Activated CD8-positive, alpha-beta memory T cell treated with anti-CD3 and anti-CD28 coated beads for 4 hours (primary cell): ENCODE measurements at places on chromosomes 13 and 19.

GRCh38 chr13:93521307-93521706 lies 294.7 kb downstream of the GPC6 start:
- DNase-seq, result no peak

GRCh38 chr19:13329766-13330165 lies 176.5 kb downstream of the CACNA1A start:
- DNase-seq, result no peak

DNA sequence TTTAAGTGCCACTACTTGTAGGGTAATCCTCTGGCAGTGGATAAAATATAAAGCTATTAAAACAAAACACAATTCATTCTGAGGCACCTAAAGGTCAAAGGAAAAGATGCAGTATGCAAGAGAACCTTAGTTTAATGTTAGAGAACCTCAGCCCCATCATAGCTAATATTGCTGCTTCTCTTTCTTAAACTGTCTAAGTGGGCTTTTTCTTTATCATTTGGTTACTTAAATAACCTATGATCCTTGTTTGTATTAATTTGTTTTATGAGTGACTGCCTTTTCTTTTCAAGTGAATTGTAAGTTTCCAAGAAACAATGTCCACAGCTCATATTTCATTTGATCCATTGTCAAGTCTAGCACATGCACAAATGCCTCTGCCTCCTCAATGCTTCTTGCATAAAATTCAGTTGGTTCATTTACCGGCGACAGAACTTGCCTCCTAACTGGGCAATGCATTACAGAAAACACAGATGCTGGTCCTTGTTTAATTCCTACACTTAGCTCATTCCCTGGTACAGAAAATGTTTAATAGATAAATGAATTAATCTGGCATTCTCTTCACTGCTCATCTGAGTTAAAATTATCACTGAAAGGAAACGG lies 1049.8 kb downstream of the OLFM4 start:
- DNase-seq, result no peak

- DNase-seq, result no peak
Measured at GRCh38 chr13:37526710-37527473, 71.7 kb downstream of the POSTN start.

GRCh38 chr13:23771552-23771951 lies 117.6 kb downstream of the MIPEP start:
- no peak for DNase-seq

DNA sequence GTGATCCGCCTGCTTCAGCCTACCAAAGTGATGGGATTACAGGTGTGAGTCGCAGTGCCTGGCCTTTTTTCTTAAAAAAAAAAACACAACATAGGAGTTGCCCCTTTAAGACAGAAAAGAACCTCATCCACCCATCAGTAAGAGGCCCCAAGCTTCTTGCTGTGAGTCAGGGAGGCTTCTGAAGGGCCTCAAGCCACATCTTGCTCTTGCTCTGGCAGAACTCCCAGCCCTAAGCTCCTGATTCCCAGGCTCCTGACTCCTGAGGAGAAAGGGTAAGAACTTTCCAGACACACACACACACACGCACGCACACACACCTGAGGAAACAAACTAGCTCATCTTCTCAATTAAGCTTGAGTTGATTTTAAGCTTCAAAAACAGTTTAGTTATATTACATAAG lies 6.9 kb downstream of the ETFB start:
- no peak for DNase-seq

DNA sequence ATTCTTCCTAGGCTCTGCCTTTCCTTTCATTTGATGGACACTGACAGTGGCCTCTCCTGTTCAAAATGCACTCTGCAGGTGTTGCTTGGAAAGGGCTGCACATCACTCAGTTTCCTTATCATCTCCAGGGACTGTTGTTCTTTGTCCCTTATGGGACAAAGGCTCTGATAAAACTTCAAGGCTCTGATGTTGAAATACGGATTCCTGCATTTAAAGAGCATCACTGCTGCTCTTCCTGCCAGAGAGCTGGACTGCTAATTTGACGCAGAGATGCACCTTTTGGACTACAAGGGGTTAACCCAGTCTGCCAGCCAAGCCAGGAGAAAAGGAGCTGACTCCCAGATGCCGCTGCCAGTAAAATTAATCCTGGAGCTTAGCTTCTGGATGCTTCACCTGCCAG lies 952.1 kb downstream of the DIAPH3 start:
- no peak for DNase-seq

DNA sequence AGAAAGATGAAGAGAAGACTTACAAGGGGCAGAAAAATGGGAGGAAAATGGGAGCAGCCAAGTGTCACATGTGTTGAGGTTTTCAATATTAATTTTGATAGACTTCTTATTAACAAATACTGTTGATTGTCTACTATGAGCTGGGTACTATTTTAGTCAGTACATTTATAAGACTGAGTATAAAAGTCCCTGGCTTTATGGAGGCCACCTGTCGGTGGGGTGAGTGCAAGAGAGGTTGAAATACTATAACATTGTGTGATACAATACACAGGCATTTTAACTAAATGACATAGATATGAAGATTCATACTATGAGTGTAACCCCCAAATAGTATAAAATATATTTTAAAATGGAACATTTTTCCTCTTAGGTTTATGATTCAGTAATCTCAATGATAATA lies 29.9 kb downstream of the SLC10A2 start:
- no peak for DNase-seq

DNA sequence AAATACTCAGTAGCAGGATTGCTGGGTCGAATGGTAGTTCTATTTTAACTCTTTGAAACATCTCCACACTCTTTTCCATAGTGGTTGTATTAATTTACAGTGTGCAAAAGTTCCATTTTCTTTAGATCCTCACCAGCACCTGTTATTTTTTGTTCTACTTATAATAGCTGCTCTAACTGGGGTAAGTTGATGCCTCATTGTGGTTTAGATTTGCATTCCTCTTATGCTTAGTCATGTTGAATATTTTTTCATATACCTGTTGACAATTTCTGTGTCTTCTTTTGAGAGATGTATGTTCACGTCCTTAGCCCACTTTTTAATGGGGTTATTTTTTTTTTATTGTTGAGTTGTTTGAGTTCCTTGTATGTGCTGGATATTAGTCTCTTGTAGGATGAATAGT lies 144.6 kb downstream of the NBEA start:
- no peak for DNase-seq

GRCh38 chr13:97901716-97902115 lies 51.8 kb upstream of the IPO5 start:
- DNase-seq, result no peak

DNA sequence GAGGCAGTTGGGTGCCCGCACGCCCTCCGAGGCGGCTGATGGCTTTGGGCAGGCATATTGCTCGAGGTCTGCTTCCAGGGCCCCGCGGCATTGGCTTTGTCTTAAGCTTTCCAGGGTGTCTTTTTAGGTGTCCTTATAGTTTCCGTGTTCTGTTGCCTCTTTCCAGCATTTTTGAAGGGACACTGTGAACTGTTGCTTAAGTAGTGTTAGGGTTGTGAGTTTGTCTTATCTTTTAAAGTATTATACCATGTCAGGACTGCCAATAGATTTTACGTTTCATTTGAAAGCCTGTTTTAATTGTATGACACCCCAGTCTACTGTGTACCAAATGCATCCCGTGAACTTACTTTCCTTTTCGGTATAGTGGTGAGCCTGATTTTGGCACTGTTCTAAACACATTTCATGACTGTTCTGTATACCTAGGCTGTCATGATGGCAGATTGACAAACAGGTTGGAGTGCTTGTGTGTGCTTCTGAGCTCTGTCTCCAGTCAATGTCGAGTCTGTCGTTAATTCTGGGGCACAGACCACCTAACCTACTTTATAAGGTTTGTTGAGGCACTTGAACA lies 656 bp downstream of the PCCA start:
- DNase-seq, result no peak

DNA sequence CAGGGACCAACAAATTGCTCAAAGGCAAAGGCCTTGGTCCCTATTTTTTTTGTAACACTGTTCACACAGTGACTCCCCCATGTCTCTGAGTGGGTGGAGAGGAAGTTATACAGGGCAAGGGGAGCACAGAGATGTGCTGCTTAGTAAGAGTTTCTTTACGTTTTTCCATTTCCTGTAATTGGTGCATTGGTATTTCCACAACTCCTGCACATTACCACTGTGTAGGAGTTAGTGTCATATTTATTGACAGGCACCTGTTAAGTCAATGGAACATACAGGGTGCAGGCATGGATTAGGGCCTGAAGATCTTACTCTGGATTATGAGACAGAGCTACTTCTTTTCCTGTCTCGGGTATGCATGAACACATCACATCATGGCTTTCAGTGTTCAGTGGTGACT lies 45.2 kb downstream of the SOX21 start:
- DNase-seq, result no peak

GRCh38 chr19:33143897-33144405 lies 12.0 kb downstream of the WDR88 start:
- peak; percentile 32 for DNase-seq

GRCh38 chr13:48896312-48896711 lies 79.4 kb upstream of the FNDC3A start:
- no peak for DNase-seq

- DNase-seq, result no peak
Measured at GRCh38 chr19:33379151-33379829, 5.8 kb downstream of the CEBPG start.

DNA sequence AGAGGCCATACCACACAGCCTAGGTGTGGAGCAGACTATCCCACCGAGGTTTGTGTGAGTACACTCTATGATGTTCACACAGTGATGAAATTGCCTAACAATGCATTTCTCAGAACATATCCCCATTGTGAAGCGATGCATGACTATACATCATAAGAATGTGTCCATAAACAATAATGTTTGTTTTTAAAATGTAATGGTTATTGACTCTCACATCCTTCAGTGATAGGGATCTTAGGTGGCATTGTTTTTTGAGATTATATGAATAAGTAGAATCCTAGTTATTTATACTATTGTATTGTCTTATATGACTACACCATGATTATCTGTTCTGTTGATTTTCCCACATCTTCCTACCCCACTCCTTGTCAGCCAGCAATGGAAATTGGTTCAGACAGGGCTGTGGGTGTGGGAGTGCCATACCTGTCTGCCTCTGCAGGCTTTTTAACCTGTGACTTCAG lies 13.6 kb downstream of the CCNA1 start:
- DNase-seq, result no peak

- no peak for DNase-seq
Measured at GRCh38 chr13:19910336-19911072, 47.1 kb upstream of the ZMYM5 start.

DNA sequence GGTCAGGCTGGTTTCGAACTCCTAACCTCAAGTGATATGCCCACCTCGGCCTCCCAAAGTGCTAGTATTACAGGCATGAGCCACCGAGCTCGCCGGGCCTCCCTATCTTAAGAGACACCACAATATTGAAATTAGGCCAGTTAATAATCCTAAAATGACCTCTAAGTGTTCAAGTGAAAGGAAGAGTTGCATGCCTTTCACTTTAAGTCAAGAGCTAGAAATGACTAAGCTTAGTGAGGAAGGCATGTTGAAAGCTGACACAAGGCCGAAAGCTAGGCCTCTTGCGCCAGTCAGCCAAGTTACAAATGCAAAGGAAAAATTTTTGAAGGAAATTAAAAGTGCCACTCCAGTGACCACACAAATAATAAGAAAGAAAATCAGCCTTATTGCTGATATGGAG lies 144.5 kb upstream of the FNDC3A start:
- no peak for DNase-seq

DNA sequence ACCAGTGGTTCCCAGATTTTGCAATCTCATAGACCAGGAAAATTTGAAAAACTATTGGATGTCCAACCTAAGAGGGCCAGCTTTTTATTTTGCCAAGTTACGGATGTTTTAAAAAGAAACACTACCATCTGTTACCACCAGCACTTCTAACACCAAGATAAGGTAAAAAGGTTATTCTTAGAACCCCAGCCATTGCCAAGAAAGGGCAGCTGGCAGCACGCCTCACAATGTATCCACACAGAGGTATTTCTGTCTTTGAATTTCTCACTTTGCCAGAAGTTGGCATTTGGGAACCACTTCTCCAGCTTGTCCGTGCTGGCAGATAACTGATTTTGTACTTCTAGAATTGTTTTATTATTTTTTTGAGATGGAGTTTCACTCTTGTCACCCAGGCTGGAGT lies 28.7 kb downstream of the CAPN12 start:
- DNase-seq, result no peak

GRCh38 chr13:99960663-99961311 lies 10.8 kb downstream of the ZIC5 start:
- DNase-seq, result no peak

GRCh38 chr13:35926859-35927530 lies 204.2 kb downstream of the DCLK1 start:
- DNase-seq, result no peak

DNA sequence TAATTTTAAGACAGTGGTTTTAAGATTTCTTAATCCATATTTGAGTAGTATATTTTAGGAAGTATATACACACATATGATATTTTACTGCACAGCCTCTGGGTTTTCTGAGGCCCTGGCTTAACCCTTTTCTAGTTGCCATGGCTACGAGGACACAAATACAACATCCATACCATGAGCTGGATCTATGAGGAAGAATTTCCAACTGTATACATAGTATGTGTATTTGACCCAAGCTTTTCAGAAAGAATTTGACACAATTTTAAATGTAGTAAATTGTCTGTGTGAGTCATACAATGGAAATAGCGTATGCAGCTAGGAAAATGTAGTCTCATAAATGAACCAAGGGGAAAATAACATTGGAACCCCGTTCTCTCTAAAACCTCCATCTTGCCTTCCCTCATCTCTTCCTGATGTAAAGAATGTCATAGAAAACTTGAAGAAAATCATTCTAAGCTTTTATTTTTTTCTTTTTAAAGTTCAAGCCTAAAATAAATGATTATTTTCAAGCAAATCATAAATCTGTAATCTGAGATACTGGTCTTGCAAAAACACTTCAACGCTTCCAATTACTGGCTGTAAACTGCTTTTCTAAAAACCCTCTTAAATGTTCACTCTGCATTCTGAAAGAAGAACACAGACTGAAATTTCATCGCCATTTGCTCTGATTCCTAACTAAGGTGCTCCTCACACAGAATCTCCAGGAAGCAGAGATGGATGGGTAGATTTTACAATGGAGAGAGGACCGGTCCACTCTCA lies 172.4 kb downstream of the LACC1 start:
- no peak for DNase-seq

DNA sequence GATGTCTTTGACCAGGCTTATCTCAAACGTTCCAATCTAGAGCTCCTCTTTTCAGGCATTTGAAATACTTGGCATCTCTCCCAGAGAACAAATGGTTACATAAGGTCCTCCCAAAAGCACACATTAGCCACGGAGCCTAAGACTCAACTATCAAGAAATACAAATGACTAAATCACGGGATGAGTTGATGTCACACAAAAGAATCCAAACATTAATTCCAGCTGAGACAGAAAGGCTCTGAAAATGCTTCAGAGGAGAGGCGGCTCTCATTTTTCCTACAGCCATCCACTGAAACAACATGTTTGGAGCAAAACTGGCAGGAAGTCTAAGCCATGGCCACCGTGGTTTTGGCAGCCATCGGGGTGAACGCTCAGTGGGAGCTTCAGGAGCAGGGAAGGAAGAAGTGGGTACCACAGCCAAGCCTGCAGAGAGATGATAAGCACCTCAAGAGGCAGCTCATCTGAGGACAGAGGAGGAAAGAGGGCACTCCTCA lies 122.5 kb downstream of the STK24 start:
- no peak for DNase-seq
